CD4-positive, alpha-beta T cell (primary cell): ENCODE measurements at places on chromosomes 4 and X. TPM values are rescaled to one million over a fixed set of nuclear protein-coding genes. Genes with fewer than 3 reads are reported as not detected.

Gene POU4F2
- total RNA-seq = not detected

Gene VCX
- total RNA-seq = not detected

DNA sequence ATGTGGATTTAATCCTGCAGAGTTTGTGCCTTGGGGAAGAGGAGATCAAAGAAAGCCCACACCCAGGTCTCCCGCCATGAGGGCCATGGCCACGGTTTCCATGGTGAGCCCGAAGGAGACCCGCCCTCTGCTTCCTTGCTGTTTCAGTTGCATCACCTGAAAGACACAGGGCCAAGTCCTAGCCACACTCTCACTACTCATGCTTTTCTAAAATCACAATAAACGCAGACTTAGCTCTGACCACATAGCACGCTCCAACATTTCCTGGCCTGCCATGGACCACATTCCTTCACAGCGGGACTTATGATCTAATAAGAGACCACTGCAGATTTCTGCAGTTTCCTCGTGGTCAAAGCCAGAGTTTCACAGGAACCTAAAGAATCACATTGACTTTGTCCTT is 426.0 kb upstream of the NR3C2 start:
- DNase-seq = no peak

Gene CASK
- total RNA-seq = 39.9 TPM

DNA sequence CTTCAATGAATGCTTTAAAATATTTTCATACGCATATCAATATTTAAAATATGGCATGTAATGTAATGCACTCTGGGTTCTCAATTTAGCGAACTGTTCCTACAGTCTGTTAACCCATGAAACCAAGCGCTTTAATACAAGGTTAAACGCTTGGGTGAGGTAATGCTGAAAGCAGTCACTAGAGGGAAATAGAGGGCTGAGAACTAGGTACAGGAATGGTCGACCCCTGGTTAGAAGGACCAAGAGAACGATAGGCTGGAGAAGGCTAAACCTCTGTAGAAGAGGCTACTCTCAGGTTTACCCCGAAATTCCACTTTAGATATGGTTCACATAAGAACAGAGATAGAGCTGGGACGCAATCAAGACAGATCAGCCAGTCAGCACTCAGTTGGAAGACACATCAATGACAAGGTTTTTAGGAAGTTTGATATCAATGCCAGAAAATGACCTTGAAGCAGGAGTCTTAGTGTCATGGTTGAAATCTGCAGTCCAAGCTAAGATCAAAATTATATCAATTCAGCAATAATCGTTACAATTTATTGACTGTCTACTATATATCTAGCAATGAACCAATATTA is 26.9 kb downstream of the ARSJ start:
- no peak for DNase-seq

DNA sequence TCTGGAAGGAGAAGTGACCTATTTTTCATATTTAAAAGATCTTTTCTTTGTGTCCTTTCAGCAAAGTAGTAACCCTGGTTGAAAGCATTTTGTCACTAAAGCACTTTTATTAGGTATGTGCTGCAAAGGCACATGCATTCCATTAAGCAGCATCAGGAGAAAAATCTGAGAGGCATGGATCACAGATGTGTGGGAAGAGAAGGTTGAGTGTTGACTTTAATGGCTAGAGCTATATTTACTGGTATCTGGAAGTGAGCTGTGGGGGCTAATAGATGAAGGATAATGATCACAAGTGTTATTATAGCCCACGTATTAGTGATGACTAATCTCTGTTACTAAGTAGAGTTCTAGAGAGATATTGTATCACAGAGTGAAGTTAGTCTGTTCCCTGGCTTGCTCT is 1520.7 kb downstream of the ARAP2 start:
- no peak for DNase-seq

DNA sequence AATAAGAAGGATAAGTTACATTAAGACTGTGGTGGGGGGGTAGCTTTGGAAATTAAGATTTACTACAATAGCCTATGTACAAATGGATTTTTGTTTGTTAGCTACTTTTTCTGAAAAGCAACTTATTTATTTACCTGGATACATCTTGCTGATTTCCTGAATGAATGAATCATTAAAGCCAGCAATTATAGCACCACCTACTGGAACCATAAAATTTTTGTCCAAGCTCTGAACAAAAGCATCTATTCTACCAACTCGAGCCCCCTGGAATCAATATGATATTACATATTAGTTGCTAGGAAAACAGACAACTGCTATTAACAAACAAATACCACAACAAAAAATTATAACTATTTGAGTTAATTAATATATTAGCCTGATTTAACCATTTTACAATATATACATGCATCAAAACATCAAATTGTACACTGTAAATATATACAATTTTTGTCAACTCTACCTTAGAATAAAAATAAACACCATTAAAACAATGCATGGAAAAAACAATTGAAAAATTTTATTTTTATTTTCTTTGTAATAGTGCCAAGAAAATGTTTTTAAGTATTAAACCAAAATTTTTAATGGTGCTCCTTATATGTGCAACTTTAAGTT is 15.3 kb downstream of the SEPSECS start:
- no peak for DNase-seq

DNA sequence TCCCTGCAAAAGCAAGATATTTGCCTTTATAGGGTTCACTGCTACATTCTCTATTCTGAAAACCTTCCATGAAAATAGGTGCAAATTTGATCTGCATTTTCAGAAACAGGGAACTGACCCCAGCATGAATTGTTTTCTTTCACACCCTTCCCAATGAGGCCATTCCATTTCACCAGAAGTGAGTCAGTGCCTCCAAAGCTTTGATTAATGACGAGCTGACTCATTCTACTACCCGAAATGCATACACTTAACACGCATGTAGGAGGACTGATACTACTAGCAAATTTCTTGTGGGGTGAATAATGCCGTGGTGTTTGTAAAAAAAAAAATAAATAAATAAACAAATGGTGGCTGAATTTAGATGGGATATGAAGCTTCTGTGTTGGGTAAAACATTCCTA is 146.9 kb upstream of the FGF13 start:
- DNase-seq = no peak

Gene TBC1D9
- 0.20 TPM for total RNA-seq

GRCh38 chr4:175419236-175419718 is 392.8 kb downstream of the GPM6A start:
- no peak for DNase-seq

DNA sequence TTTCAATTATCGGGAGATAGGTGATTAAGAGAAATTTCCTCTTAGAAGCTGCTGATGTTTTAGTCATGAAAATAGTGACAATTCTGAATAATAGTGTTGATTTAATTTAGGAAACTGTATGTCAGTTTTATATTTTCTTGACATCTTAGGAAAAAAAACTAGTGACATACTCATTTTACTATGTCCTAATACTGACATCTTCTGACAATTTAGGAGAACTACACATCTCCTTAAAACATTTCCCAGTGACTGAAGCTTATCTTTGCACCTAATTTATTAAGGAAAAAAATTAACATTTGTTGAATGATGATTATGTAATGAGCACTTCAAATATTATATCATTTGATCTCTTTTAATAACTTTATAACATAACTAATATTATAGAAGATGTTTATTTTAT is 42.0 kb upstream of the RBMXL3 start:
- DNase-seq = no peak

DNA sequence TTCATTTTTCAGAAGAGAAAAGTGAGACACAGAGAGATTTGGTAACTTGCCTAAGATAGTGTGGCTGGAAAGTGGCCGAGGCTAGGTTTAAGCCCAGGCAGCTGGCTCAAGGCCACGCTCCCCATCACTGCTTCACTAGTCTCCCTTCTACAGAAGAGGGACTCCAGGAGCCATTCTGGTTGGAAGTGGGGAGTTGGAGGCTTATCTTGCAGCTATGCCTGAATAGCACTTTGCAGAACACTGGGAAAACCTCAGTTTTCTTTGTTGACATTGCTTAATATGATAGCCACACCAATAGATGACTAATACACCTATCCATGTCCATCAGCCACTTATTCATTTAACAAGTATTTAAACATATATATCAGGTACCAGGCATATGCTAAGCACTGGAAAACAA is 18.5 kb downstream of the LRRC66 start:
- no peak for DNase-seq

DNA sequence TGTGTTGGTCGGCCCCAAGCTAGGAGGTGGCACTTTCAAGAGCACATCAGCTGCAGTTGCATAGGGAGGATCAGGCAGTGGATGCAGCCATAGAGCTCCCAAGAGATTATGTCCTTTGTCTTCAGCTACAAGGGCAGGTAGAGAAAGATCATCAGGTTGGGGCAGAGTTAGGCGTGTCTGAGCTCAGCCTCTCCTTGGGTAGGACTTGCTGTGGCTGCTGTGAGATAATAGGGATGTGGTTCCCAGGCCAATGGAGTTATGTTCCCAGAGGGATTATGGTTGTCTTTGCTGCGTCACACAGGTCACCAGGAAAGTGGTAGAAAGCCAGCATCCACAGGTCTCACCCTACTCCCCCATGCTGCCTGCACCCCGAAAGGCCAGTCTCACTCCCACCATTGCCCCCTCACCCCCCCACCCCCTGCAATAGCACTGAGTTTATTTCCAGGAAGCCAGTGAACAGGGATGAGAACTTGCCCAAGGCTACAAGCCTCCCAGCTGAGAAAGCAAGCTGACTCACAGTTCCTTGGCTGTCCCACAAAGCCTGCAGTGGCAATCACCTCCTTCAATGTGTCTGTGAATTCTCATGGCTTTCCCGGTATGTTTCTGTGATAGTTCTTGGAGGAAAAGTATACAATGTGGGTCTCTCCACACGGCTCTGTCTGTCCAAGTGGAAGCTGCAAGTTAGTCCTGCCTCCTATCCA is 148.4 kb downstream of the STPG2 start:
- DNase-seq = no peak

GRCh38 chrX:41984628-41985027 is 61.3 kb upstream of the CASK start:
- DNase-seq = no peak

DNA sequence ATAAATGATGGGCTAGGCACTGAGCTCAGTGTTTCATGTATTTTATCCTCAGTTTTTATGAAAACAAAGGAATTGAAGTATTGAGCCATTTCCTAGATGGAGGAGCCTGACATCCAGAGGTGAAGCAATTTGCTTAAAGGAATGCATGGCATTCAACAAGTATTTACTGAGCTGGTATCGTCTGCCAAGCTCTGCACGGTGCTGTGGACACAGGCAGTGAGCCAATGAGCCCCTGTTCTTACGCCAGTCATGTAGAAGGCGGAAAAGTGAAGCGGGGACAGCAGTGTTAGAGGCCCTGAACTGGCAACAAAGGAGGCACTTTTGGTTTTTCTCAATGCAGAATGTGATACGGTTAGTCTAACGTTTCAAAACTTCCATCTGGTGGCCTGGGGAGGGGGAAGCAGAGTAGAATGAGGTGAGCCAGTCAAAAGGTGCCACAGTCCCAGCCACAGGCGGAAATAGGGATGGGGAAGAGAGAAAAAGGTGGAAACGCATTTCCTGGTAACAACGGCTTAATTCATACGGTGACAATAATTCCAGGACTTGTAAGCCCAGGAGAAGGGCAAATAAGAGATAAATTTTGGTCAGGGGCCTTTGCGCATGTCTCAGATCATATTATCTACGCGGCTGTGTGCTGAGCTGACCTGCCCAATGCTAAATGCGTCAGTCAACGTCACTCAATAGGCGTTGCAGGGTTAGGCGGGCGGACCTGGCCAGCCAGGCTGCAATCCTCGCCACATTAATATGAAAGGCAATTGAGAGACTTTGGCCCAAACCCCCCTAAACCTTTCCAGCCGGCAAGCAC is 133.9 kb downstream of the AFAP1 start:
- no peak for DNase-seq

Gene SRPX
- not detected for total RNA-seq

DNA sequence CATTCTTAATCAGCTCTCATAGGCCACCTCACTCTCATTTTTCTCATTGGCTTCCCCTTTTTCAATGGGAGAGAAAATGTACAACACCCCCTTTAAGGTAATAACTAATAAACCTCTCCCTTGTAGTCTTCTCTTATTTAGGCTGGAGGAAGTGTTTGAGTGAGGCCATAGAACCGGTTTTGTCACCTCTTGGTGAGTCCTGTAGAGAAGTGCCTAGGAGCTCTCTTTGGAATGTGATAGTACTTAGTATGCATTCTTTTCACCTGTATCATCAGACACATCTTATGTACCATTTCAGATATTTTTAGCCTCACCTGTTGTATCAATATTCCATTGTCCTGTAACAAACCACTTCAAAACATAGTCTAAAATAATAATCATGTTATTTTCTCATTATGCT is 3.5 kb upstream of the TAB3 start:
- no peak for DNase-seq

Gene HSFX4
- not detected for total RNA-seq

Gene RIPPLY1
- total RNA-seq = not detected

DNA sequence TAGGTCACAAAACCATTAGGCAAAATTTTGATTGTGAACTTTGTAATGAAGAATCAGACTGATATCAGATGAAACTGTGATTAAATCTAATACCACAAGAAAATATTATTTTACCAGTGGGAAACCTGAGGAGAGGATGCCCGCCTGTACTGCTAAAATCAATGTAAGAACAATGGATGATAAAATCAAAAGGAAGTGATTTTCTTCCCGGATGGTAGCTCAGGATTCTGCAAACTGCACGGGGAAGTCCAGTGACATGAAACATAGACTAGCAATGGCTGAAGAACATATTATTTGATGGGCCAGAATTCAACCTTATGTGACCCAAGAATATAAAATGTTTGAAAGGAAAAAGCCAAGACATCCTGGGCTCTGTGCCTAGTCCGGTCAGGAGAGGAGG is 974.9 kb downstream of the PCDH18 start:
- no peak for DNase-seq

Gene PABPC1L2B
- total RNA-seq = not detected

DNA sequence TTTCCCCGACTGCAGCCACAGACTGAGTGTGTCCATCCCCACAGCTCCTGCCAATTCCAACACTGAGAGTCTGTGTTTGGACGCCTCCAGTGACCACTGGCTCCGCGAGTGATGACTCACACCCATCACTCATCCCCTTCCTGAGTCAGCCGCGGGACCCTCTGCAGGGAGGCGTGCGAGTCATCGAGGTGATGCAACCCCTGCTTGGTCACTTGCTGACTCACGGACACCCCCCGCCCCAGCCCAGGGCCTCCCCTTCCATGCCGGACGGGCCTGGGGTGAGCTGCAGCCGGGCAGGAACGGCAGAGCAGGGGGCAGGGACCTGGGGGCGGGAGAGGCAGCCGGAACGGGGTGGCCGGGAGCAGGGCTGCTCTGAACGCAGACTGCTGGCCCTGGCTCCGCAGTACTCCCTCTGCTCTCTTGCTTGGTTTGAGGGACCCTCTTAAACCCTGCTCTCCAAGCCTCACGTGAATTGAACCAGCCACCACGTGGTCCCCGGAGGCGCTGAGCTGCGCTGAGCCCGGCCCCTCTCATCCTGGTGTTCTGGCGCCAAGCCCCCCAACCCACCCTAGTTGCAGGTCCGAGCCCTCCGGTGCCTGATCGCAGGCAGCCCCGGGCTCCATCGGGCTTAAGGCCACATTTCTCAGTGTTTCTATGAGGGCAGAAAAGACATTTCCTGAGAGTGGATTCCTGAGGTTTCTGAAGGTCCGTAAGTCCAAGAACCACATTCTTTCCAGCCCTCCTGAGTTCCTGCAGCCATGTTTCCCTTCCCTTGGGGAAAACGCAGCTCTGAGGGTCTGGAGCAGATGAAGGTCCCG is 32.4 kb downstream of the FGFRL1 start:
- DNase-seq = peak; percentile 4

GRCh38 chrX:2846992-2847391 is 18.3 kb downstream of the GYG2 start:
- DNase-seq = no peak
